Suppressor macrophage treated with lipopolysaccharide for 4 hours (primary cell): ENCODE measurements at places on chromosomes 2 and 18.
A peak's percentile ranks its signal among the peaks of the same experiment; 100 is the strongest.

GRCh38 chr2:240713928-240714746, 22.5 kb downstream of the AQP12A start:
- no peak for DNase-seq

- no peak for DNase-seq
Observed at GRCh38 chr2:211802666-211803065, 735.9 kb downstream of the ERBB4 start.

- DNase-seq = peak; percentile 68
Observed at GRCh38 chr2:28423856-28424605, 31.4 kb downstream of the FOSL2 start.

DNA sequence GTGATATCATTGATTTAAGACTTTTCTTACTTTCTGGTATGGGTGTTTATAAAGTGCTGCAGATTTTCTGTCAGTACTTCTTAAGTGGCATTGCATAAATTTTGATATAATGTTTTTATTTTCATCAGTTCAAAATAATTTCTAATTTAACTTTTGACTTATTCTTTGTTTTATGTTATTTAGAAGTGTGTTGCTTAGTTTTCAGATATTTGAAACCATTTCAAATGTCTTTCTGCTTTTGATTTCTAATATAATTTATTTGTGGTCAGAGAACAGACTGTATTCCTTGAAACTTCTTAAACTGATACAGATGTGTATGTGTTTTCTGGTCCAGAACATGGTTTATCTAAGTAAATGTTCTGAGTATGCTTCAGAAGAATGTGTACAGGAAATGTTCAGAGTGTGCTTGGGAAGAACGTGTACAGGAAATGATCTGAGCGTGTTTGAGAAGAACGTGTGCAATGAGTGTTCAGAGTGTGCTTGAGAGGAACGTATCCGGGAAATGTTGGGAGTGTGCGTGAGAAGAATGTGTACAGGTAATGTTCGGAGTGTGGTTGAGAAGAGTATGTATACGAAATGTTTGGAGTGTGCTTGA, 265.7 kb upstream of the HS6ST1 start:
- DNase-seq = no peak

GRCh38 chr2:69491864-69492263, 54.6 kb upstream of the NFU1 start:
- no peak for DNase-seq

DNA sequence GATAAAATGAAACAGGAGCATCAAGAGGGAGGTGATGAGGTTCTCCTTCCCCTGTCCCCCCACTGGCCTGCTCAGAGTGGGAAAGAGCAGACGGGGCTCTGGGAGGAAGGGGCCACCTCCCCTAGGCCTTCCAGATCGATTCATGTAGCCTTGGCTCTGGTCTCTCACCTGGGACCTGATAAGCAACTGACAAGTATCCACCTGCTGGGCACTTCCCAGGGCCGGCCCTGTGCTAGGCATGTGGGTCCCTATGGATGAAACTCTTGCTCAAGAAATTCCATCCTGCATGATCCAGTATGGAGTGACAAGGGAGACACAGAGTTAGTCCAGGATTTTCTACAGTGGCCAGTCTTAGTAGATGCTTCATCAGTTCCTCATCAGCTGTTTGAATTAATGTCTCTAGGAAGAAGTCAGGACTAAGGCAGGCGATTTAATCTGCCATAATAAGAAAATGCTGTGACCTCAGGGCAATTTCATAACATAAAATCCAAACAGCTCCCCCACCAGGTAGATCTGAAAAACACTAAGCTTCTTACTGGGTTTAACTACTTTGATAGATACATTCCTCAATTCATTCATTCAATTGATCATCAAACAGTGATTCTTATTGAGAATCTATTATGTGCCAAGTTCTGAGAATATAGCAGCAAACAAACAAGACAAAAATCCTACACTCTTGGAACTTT, 44.7 kb upstream of the ZFP36L2 start:
- no peak for DNase-seq

DNA sequence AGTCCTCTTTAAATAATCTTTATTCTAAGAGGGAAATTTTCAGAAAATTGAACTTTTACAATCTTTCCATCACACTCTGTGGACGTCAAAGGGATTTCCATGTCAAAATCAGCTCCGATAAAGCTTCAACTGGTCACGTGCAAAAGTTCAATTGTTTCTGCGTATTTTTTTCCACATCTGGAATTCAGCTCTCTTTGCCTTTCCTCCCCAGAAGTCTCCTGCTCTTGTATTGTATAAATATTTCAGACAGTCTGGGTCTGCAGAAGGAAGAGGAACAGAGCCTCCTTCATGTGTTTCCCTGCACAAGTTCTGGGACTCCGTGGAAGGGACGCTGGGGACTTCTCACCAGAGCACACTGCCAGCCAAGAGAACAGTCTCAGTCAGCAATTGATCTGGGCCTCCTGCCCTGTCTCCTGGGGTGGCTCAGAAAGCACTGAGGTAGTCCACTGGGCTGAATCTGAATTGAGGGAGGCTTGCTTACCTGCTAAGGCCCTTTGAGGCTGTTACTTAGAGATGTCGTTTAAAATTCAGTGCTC, 251.5 kb downstream of the TFCP2L1 start:
- no peak for DNase-seq

DNA sequence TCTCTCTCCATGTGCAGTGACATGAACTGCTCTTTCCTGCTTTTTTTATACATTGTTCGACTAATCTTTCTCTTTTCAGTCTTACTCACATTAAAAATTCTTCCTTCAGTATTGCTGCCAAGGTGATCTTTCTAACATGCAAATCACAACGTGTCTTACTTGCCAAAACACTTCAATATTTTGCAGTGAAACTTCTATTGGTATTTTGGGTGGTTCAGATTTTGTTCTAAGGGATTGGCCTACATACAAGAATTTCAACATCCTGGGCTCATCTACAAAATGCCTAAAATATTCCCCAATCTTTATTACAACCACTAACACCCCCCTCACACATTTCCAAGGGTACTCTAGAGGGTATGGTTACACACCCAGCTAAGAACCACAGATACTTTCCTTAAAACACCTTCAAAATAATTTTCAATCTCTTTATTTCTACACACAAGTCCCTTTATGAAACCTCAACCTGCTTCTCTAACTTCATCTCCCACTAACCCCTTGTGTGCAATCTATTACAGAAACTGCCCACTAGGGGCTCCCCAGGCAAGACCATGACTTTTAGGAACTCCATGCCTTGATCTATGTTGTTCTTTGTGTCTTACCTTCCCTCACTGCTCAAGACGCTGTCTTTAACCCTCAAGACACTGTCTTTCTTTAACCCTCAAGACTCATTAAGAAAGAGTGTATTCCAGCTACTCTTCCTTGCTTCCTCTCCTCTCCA, 50.9 kb downstream of the COL3A1 start:
- DNase-seq = no peak

GRCh38 chr2:168501466-168502065, 45.5 kb downstream of the CERS6 start:
- DNase-seq = no peak

GRCh38 chr2:157777427-157777826, 98.7 kb downstream of the ACVR1 start:
- peak; percentile 69 for DNase-seq

- DNase-seq = peak; percentile 48
Observed at GRCh38 chr2:136327162-136327852, 209.4 kb upstream of the CXCR4 start.

- no peak for DNase-seq
Observed at GRCh38 chr2:10003206-10004125, 39.9 kb upstream of the KLF11 start.

DNA sequence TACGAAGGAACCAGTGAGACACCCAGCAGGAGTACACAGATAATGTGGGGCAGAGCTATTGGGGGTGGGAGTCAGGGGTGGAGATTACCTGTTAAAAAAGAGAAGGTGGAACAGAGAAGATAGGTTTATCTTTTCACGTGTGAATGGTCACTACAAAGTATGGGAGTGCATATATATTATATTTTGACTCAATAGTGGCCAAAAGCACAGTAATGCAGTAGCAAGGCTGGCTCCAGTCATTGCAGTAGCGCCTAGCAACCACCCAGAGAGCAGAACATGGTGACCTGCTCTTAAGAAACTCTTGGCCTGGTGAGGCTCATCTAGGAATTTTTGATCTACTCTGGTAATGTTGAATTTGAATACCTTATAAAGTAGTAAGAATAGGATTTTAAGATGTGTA, 1.0 kb downstream of the IMPACT start:
- DNase-seq = no peak

DNA sequence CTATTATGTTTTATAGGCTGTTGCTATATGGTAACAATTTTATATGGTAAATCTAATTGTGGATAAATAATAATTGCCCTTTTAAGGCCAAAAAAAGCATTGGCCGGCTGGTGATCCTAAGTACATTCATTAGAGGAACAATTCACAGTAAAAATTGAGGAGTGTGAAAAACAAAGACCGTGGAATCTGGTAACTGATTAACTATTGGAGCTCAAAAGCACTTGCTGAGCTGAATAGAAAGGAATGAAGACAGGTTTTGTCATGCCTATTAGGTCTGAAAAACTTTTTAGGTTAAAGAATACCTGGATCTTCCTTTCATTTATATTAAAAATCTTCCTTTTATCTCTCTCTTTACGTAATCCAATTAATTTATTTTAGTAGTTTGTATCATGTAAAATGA, 18.5 kb upstream of the RBBP8 start:
- DNase-seq = no peak

GRCh38 chr18:68427951-68428401, 286.9 kb downstream of the TMX3 start:
- no peak for DNase-seq

GRCh38 chr2:96899413-96899741, 29.5 kb upstream of the SEMA4C start:
- no peak for DNase-seq

- DNase-seq = no peak
Observed at GRCh38 chr2:10446631-10447030, 1.5 kb downstream of the ODC1 start.

DNA sequence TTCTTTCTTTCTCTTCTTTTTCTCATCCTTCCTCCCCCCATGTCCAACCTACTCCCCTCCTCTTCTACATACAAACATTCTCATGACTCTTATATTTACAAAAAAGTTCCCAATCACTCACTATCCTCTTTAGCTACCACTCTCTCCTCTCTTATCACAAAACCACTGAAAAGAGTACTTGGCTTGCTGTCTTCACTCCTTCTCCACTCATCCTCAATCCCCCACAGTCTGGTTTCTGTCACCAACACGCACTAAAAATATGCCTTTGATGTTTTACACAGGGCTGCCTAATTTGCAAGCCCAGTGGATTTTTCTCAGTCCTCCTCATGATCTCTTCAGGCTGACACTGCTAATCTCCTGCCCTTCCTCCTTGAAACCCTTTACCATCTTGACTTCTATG, 159.5 kb downstream of the TNS1 start:
- DNase-seq = no peak

- no peak for DNase-seq
Observed at GRCh38 chr2:44940732-44941464, 604 bp upstream of the SIX3 start.

DNA sequence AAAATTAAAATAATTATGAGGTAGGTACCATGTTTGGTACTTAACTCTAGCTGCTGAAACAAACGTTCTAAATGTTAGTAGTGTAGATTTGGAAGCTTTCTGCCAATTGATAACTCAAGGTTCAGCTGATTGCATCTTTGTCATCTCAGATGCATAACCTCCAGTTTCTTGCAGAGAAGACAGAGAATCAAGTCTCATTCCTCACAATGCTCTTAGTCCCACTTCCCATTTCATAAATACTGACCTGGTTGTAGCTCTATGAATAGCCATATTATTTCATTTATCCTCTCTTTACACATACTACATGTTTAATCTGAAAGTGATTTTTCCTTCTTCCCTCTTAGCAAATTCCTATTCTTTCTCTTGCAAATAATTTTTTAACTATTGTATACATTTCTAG, 178.5 kb upstream of the SETBP1 start:
- DNase-seq = peak; percentile 9

DNA sequence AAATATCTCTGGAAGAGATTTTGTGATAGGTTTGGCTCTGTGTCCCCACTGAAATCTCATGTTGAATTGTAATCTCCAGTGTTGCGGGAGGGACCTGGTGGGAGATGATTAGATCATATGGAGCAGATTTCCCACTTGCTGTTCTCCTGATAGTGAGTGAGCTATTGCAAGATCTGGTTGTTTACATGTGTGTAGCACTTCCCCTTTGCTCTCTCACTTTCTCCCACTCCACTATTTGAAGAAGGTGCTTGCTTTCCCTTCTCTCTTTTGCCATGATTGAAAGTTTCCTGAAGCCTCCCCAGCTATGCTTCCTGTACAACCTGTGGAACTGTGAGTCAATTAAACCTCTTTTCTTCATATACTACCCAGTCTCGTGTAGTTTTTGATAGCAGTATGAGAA, 97.0 kb upstream of the FN1 start:
- peak; percentile 65 for DNase-seq

DNA sequence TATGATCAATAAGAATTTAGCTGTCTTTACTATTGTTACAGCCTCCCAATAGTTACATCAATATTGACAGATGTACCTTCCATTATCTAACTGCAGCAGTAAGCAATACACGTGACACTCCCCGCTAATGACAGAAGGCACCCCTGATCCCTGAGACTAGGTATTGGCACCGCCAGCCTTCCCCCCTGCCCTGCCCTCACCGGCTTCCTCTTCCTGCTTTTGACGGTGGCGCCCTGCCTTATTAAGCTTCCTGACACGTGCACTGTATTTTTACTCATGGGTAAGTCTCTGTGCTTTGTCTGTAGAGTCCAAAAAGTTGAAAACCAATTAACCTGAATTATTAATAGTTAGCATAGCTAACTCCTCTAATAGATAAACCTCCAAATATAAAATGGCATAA, 223.5 kb downstream of the EIPR1 start:
- DNase-seq = no peak

DNA sequence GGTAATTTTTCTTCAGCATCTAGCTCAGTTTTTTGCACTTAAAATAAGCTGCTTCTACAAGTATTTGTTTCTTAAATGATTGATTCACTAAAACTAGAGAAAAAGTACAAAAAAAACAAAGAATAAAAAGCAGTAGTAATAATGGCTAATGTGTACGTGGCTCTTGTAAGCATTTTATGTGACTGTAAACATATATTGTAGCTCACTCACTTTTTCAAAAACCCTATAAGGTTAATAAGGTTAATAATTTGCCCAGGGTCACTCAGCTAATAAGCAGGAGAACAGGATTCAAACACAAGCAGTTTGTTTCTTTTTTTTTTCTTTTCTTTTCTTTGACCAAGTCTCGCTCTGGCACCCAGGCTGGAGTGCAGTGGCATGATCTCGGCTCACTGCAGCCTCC, 67.5 kb downstream of the RMDN2 start:
- DNase-seq = no peak

GRCh38 chr2:97745474-97746174, 32.2 kb downstream of the ZAP70 start:
- DNase-seq = no peak

GRCh38 chr18:58324824-58325480, 280.9 kb downstream of the NEDD4L start:
- peak; percentile 35 for DNase-seq

- no peak for DNase-seq
Observed at GRCh38 chr2:97751752-97752151, 38.4 kb downstream of the ZAP70 start.
